ENCODE measurements at places on chromosomes 4 and X.

- DNase-seq = no peak
These were observed 164.2 kb upstream of the GPR101 start for GRCh38 chrX:137198040-137198439.

GRCh38 chrX:103817502-103817901, 14.6 kb downstream of the RAB9B start:
- no peak for DNase-seq

DNA sequence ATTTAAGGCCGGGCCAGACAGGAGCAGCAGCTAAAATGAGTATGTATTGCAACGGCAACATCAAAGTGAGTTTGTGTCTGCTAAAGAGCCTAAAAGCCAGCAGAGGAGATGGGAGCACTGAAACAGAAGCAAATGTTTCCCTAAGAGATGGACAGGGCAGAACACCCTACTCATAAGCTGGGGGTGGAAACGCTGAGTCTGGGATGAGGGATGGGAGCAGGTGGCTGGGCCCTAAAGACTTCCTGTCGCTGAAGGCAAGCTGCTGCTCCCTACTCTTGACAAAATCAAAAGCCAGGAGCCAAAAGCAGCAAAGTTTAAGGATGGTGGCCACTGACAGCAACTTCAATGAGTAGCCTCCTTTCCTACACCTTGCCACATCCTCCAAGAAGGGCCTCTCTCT, 40.6 kb upstream of the NAP1L5 start:
- DNase-seq = no peak

- peak; percentile 94 for DNase-seq
These were observed 4.8 kb upstream of the HGFAC start for GRCh38 chr4:3436798-3437581.

- DNase-seq = no peak
These were observed 97.6 kb upstream of the C1GALT1C1 start for GRCh38 chrX:120727452-120727851.

DNA sequence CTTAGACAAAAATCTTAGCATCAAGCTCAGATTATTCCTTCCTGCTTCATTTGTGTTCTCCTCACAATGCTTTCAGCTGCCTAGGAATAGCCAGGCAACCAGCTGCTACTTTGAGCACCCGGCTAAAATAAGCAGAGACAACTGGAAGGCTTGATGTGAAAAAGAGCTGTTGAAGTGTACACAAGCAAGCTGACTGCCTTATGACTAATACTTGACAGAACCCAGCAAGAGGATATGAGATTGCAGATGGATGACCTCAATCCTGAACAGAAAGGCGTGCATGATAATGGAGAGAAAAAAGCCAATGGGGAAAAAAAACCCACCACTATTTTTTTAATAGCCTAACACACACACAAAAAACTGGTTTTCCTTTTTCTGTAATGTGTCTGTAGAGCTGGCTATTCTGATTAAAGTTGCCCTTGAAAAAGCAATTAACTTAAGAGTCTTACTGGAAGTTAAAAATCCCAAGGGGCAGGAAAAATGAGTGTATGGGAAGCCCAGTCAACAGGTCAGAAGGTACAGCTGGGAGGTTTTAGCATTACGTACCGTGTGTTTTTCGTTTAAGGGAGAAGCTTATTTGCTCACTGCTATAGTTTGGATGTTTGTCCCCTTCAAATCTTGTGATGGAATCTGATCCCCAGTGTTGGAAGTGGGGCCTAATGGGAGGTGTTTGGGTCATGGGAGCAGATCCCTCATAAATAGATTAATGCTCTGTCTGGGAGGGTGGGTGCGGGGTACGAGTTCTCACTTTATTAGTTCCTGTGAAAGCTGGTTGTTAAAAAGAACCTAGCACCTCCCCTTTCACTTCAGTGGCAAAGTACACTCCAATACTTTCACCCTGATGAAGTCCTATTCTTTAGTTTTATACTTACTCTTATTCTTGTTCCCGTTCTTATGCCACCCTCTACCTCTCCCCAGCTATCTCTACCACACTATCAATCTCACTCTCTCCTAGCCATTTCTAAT, 37.1 kb upstream of the HERC6 start:
- peak; percentile 33 for DNase-seq

DNA sequence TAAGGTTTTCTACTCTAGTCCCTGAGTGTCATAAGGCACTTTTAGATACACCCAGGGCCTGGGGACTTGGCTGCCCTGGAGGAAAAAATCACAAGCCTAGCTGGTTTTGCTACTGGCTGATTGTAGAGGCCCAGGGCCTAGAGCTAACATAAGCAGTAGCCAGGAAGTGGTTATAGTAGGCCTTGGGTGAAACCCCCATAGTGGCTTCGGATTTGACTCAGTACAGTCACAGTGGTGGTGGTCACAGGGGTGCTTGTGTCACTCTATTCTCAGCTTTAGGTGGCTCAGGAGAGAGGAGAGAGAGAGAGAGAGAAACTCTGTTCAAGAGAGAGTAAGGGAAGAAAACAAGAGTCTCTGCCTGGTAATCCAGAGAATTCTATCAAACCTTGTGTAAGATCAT, 194.5 kb upstream of the EDA2R start:
- DNase-seq = no peak

- no peak for DNase-seq
These were observed 888 bp downstream of the RAB28 start for GRCh38 chr4:13483136-13483767.

GRCh38 chr4:185800266-185800945, 11.6 kb downstream of the SORBS2 start:
- no peak for DNase-seq

- no peak for DNase-seq
These were observed 191.7 kb downstream of the TLL1 start for GRCh38 chr4:166064721-166065120.

DNA sequence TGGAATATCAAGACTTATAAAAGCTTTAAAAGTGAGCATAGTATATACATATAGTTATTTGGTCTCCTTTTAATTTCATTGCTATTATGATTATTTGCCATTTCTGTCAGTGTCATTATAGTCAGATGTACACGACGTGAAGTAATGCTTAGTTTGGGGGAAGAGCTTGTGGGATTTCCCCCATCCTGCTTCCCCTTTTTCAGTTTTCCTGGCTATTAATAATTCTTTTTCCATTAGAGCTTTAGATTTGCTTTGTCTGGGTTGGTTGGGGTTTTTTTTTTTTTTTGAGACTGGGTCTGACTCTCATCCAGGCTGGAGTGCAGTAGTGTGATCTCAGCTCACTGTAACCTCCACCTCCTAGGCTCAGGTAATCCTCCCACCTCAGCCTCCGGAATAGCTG, 5.4 kb downstream of the ABCE1 start:
- no peak for DNase-seq

All from H54 (cell line).